Activated T-cell treated with anti-CD3 and anti-CD28 coated beads, Interleukin-2, amount 50 U/mL, for 72 hours (primary cell): ENCODE measurements at places on chromosomes 1 and 21.

DNA sequence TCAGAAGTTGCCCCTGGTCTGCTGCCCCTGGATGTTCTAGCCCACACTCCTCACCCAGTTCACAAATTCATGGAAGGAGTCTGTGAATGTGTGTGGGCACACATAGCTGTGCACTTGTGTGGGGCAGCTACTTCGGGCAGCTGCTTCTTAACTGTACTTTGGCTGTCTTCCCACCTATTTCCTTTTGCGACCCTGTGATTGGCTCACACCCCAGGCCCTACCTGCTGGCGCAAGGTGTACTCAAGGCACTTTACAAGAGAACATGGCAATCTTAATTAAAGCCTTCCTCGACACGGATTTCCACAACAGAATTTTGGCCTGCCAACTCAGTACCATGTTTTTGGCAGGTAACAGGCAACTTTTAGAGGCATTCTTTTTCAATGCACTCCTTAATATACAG is 86.5 kb upstream of the CTTNBP2NL start:
- DNase-seq = no peak

GRCh38 chr1:71753746-71754145 is 528.6 kb downstream of the NEGR1 start:
- no peak for DNase-seq

DNA sequence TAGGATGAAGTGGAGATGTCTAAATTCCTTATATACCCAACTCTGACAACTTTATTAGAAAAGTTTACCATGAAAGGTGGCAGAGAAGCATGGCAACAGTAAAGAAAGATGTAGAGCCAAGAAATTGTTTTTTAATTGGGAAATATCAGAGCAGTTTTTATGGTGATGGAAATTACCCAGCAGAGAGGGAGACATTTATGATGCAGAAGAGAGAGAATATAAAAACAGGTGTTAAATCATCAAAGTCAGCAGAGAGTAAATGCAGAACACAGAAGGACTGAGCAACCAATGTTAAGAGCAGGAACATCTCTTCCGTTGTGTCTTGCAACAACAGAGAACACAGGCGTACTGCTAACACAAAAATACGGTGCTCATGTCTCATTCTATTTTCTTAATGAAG is 28.2 kb downstream of the WARS2 start:
- DNase-seq = no peak

GRCh38 chr21:38814126-38815059 is 8.7 kb downstream of the ETS2 start:
- DNase-seq = no peak

DNA sequence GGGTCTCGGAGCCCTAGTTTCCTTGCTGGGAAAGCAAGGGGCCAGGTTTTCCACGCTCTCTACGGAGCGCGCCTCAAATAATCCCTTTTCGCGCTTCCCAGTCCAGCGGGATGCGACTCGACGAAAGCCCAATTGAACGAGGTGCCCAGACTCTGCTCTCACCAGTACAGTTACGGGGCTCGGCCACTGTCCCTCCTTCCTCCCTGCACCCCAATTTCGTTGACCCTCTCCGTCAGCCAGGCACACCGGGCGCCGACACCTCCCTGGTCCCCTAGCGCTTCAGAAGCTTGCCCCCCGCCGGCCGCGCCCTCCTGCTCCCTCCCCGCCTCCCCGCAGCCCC is 389 bp downstream of the SEMA6C start:
- DNase-seq = no peak

- DNase-seq = no peak
Measured at GRCh38 chr1:27346357-27346756, 4.5 kb downstream of the SYTL1 start.

DNA sequence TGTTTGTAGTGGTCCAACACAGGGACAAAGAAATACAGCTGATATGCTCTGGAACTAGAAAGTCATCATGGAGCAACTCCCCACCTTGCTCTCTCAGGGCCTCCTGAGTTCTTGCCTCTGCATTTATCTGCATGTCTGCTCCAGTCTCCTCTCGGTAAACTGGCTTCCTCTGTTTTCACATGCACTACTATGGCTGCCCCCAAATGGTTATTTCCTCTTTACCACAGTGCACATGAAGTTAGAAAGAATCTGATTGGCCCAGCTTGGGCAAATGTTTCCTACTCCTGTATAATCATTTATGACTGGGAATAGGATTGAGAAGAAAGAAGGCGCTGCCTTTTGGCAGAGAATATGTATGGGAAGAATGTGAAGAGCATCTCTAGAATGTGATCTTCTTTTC is 16.5 kb upstream of the PSMB2 start:
- no peak for DNase-seq

DNA sequence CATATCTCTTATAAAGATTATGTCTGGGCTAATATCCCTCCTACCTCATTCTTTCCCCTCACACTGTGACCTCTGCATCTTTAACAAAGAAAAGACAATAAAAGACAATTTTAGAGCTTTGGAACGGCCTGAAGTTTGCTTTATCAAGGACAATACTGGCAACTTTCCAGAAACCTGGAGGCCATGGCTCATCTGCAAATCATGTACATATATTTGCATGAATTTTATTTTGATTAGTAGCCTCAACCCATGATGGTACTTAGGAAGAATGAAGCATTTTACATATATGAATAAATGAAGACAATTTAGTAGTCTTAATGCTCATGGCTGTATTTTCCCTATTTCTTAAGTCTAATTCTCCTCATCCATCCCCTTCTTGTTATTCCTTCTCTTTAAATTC is 612.2 kb upstream of the CXADR start:
- no peak for DNase-seq

DNA sequence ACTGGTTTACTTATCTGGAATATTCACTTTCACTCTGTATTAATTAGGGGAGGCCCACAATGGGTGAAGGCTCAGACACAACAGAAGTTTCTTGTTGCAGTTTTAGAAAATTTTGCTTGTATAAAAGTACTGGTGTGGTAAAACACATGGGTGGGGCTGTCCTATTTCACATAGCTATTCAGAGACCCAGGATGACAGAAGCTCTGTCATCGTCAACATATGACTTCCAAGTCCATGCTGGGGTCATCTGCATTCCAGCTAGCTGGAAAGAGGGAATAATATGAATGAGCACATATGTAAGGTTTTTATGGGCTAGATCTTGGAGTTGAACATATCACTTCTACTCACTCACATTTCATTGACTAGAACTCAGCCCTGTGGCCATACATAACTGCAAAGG is 166.4 kb upstream of the KCTD3 start:
- no peak for DNase-seq

DNA sequence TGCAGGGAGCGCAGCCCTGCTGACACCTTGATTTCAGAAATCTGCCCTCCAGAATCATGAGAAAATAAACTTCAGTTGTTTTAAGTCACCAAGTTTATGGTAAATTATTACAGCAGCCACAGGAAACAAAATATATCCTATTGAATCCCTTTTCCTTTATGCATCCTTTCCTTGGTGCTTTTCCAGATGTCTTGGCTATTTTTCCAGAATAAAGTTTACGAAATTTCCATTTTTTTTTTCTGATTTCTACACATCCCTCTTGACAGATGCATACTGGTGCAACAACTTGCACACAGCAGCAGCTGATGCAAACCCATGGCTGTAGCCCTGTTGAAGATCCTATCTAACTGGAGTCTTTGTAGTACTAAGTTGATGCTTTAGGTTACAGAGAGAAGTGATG is 111.1 kb upstream of the KCNE2 start:
- DNase-seq = no peak

DNA sequence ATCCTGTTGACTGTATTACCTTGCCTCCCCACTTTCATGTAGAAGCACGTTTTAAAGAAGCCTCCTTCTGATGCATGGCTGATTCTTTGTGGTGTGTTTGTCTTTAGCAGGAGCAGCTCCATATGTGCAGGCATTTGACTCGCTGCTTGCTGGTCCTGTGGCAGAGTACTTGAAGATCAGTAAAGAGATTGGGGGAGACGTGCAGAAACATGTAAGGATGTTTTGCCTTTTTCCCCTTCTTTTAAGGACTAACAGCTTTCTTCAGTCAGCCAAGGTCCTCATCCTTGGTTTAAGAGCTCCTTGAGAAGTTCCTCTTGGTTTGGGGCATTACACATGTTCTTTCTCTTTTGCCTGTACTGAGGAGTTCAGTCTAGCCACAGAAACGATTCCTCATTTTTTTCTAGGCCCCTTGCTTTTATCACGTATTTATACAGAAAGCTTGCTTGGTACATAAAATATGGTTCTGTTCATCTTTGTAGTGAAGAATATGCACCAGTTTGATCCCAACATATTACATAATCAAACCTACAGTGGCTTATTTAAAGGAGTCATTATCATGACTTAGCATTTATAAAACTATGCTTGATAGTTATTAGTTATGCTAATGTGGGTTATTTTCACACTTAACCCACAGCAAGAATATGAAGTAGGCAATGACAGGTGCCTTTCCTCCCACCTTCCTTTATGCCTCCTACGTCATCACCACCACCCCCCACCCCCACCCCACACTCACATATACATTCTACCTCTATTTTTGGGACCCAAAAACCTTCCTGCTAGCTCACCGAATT is 19.6 kb downstream of the CAP1 start:
- DNase-seq = no peak

GRCh38 chr21:22297575-22297974 is 1299.4 kb downstream of the NCAM2 start:
- no peak for DNase-seq

DNA sequence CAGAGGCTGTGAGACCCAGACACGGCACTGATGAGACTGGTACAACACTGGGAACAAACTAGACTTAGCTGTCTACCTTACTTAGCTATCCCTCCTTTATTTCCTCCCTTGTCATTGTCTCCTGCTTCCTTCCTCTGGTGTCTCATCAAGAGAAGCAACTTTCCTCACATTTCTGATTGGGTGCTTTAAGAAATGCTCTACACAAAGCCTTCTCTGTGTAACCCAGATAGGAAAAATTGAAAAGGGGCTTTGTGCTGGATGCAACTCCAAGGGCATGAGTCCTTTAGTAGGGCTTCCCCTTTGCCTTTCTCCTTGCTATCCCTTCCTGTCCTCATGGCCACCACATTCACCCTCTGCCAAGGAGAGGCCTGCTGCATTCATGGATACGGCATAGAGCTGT is 274.5 kb downstream of the VAV3 start:
- no peak for DNase-seq

GRCh38 chr21:26565546-26565945 is 7.5 kb downstream of the CYYR1 start:
- DNase-seq = no peak

- no peak for DNase-seq
Measured at GRCh38 chr1:171799166-171799565, 17.7 kb downstream of the METTL13 start.

DNA sequence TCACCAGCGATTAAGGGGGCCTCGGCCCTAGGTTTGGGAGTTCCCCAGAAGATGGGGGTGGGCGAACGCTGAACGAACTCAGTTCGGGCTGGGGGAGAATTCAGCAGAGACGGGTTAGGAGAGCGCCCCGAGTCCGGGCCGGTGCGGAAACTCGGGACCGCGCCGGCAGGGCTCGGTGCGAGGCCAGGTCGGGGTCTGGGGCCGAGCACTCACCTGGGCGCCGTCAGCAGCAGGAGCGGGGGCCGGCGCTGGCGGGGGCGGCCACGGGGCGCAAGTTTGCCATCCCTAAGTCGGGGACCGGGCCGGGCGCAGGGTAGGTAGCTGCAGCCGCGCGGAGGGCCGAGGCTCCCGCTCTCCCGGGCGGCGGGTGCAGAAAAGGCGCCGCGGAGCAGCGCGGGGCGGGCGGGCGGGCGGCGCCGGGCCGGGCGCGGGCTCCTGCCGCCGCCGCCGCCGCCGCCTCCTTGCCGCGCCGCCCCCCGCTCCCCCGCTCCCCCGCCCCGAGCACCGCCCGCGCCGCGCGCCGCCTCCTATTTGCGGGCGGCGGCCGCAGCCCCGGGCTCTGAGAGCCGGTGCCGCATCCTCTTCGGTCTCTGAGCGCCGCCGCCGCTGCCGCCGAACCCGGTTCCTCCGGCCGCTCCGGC is 349 bp downstream of the ADGRB2 start:
- no peak for DNase-seq
